ENCODE measurements at places on chromosomes 1 and 21.

DNA sequence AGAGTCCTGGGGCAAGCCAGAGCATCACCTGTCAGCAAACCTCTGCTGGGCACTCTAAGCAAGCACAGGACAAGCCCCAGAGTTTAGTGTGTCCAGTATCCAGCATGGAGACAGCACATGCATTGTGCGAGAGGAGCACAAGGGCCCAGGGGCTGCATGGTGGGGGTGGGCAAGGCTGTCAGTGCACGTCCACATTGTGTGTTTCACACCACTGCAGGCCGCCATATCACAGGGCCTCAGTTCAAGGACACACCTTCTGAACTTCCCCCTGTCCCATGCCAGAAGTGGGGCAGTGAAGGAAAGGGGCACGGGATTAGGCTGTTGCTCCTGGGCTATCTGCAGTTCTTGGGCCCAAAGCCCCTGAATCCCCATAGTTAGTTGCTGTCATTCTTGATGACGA, 782 bp upstream of the TSTD1 start:
- no peak for DNase-seq

GRCh38 chr1:115655916-115656315, 14.1 kb downstream of the VANGL1 start:
- DNase-seq: no peak

DNA sequence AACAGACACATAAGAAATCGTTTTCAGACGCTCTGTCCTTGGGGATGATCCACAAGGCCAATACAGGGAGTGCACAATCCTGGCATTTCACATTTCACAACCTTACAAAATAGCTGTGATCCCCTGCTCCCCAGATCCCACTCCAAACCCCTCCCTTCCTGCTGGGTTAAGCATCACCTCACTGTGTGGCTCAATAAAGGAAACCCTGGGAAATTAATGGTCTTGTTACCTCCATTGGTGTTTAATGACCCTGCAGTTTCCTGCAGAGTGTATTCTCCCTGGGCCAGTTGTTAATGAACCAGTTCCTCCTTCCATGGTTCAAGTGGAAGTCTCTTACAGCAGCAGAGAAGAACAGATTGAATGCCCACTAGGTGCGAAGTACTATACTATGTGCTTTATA, 334.7 kb downstream of the OMA1 start:
- no peak for DNase-seq

- no peak for DNase-seq
Observed at GRCh38 chr1:106964495-106964894, 92.0 kb upstream of the PRMT6 start.

DNA sequence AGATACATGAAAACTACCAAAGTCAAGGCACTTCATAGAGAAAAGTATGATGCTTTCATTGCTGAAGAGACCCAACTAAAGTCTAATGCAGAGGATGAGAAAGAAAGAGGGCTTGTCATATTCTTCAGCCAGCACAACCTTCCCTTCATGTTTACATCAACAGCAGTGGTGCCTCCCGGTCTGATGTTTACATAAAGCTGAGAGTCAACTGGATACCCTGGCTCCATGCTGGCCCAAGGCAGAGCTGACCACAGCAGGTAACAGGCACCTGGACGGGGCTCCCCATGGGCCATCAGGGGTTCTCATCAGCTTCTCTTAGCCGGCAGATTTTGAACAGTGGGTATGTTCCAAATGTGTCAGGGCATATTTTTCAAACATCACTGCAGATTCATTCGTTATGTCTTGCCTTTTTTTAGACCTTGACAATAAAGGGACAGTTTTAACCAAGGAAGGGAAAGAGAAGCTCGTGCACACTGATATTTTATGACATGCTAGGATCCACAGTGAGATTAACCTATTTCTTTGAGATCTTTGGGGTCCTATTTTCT, 117.1 kb downstream of the NRIP1 start:
- no peak for DNase-seq

- DNase-seq: no peak
Observed at GRCh38 chr1:67679691-67680090, 5.3 kb upstream of the GADD45A start.

DNA sequence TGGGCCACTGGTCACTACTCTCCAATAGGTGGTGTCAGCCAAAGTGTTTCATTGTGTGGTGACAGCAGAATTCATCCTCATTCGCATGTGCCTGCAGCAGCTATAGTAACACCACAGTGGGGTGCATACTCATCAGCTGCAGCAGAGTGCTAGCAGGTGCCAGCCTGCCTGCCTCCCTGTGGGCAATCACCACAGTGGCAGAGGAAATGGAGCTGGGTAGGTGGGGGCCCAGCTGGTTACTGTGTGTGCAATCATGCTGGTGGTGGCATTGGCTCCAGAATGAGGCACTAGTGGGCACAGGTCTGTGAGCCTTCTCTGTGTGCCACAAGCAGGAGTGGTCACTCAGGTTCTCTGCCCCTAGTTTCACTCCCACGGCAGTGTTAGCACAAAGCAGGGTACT, 579.2 kb downstream of the PTPRC start:
- no peak for DNase-seq

DNA sequence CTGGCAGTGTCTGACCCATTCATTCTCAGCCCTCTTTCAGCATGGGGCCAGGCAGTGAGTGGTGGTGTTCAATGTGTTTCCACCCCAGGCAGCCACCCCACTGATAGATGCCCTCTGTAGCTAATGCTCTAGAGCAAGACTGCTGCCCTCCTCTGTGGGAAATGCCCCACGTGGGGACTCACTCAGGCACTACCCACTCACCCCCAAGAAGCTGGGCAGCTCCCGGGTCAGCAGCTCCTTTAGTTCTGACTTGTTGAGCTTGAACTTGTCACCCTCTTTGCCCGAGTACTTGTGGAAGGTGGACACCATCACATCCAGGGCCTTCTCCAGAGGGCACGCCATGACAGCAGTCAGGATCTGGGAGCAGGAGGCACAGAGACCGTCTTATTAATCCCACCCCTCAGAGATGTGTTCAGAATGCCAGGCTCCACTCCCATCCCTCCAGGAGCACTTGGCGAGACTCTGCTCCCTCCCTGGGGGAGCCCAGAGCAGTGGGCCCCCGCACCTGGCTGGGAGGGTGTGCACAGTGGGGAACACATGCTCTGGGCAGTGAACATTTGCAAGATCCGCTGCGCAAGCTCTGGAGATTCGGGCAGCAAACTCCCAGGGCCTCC, 1.0 kb downstream of the S100A4 start:
- no peak for DNase-seq

GRCh38 chr1:83500987-83501591, 497.8 kb downstream of the TTLL7 start:
- no peak for DNase-seq

DNA sequence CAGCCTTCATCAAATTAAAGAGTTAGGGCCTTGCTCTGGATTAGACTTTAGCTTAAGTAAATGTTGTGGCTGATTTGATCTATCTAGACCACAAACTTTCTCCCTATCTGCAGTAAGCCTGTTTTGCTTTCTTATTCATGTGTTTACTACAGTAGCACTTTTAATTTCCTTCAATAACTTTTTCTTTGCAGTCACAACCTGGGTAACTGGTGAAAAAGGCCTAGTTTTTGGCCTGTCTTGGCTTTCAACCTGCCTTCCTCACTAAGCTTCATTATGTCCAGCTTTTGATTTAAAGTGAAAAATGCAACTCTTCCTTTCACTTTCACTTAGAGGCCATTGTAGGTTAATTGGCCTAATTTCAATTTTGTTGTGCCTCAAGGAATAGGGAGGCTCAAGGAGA, 12.5 kb upstream of the LPGAT1 start:
- DNase-seq: no peak

DNA sequence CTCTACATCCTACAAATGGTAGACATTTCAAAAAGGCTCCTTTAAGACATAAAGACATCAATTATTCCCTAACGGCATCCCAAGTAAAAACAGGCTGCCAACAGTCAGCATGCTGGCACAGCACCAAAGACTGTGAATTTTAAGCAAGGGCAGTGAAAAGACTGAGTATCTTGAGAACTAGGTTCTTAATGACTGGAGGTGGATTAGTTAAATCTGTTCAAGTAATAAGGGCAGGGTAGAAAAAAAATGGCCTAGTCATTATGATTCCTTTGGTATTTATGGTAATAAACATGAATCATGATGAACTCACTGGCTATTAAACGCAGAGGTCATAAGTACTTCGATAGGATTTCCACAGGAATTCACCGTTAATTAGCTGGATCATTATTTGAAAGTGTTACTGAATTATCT, 75.2 kb downstream of the KIFAP3 start:
- DNase-seq: no peak

- no peak for DNase-seq
Observed at GRCh38 chr1:167532964-167533824, 14.9 kb upstream of the CD247 start.

GRCh38 chr21:46142582-46143473, 12.6 kb downstream of the FTCD start:
- DNase-seq: no peak

- no peak for DNase-seq
Observed at GRCh38 chr1:209307846-209308245, 275.7 kb upstream of the CAMK1G start.

DNA sequence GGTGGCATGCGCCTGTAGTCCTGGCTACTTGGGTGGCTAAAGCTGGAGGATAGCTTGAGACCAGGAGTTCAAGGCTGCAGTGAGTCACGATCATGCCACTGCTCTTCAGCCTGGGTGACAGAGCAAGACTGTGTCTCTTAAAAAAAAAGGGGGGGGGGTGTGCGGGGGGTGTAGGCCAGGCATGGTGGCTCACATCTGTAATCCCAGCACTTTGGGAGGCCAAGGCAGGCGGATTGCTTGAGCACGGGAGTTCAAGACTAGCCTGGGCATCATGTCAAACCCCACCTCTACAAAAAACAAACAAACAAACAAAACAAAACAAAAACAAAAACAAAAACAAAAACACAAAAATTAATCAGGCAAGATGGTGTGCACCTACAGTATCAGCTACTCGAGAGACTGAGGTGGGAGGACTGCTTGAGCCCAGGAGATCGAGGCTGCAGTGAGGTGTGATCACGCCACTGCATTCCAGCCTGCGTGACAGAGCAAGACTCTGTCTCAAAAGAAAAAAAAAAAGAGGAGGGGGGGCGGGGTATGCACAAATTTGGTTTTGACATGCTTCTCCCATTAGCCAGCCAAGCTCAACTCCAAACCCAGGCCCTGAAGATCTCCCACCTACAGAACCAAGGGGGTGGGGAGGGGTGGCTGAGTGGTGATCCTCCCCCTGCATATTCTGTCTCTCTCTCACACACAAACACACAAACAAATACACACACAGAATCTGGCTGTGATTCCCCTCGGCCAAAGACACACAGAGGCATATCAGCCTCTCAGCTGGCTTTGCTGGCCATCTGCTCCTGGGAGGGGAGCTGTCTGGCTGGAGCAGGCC, 3.1 kb downstream of the PTAFR start:
- no peak for DNase-seq

DNA sequence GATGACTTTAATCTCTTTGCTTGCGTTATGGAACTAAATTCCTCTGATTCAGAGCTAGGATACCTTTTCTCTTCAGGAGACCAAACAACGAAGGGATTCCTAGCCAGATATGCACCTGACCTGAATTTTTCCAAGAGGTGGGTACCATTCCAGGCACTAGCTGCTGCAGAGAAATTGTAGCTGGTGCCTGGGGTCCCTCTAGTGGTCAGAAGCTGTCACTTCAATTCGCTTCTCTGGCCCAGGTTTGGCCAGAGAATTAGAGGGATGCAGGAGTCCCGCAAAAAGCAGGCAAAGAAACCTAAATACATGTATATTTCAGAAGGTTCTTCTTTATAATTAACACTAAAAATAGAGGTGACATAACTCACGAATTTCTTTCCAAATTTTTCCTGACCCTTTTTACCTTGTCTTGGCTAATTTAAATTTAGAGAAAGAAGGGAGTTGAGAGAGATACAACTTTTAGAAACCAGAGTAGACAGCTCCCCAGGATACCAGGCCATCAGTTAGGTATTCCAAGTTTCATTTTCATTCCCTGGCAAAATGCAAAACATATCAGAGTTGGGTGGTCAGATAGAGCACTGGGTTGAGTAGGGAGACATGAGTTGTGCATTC, 9.6 kb downstream of the ACKR1 start:
- DNase-seq: no peak

DNA sequence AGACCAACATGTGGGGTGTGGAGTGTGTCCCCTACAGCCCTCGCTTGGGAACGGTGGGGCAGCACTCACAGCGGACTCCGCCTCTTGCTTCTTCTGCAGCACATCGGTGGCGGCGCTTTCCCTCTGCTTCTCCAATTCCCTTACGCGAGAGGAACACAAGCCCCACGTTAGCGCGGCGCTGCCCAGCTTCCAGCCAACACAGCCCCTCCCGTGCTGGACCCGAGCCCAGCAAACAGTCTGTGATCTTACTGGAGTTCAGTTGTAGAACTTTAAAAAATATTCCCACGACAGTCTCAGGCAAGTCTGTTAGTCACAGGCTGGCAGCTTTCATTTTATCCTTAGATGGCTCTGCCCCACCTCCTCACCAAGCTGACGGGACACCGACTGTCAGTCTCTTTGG, 13.6 kb downstream of the THAP3 start:
- DNase-seq: no peak

DNA sequence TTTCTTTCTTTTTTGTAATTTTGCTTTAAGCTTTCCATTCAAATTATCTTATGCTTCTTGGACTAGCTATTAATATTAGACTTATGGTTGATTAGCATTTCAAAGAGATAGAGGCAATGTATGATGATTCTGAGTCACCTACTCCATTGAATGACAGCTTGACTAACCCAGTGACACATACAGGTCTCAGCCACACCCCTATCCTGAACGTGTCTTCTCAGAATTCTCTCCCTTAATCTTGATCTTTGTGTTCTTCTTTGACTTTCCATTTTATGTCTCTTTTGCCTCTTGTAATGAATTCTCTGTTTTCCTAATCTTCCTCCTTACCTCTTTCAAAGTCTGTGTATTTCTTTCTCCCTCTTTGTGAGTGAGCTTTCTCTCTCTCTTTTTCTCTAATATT, 241.1 kb downstream of the PDE4B start:
- no peak for DNase-seq

DNA sequence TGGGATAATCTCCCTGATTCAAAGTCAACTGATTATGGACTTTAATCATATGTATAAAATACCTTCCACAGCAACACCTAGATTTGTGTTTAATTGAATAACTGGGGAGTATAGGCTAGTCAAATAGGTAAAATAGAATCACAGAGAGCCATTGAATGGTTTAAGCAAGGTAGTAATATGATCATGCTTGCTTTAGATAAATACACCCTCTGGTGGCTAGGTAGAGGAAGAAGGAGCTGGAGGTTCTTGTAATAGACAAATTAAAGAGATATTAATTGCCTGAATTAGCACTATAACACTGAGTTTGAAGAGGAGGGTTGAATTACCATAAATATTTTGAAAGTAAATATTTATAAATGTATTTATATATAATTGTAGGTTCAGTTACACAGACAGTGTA, 40.3 kb downstream of the DIRAS3 start:
- DNase-seq: no peak

DNA sequence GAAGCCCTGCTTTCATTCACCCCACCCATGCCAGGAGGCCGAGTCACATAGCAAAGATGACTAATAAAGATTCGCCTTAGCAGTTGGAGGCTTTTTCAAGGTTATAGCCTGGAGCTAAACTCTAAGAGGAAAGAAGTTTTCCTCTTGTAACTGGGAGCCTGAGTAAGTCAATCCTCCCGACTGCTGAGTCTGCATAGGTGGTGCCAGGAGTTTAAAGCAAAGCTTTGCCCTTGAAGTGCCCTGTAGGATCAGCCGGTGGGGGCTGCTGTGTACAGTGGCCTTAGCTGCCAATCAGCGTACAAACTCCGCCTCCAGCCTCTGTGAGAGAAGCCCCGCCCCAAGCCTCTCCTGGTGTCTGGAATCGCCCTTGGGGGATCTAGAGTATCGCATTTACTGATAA, 147.5 kb upstream of the SPATA6 start:
- no peak for DNase-seq

- no peak for DNase-seq
Observed at GRCh38 chr1:173862769-173863223, 5.0 kb downstream of the GAS5 start.
